ENCODE measurements at places on chromosomes 1 and 21. TPM values are rescaled to one million over a fixed set of nuclear protein-coding genes. Genes with fewer than 3 reads are reported as not detected.

TPTE gene
- total RNA-seq = not detected

KCNJ9 gene
- not detected for total RNA-seq

KCNK2 gene
- total RNA-seq = 1.5 TPM

TAF1A gene
- 15.9 TPM for total RNA-seq

SHE gene
- 10.7 TPM for total RNA-seq

GBP6 gene
- 34.4 TPM for total RNA-seq

CFHR5 gene
- total RNA-seq = not detected
